SJCRH30 (cell line): ENCODE measurements at places on chromosomes 2 and 18. TPM values are rescaled to one million over a fixed set of nuclear protein-coding genes. Genes with fewer than 3 reads are reported as not detected.

DNA sequence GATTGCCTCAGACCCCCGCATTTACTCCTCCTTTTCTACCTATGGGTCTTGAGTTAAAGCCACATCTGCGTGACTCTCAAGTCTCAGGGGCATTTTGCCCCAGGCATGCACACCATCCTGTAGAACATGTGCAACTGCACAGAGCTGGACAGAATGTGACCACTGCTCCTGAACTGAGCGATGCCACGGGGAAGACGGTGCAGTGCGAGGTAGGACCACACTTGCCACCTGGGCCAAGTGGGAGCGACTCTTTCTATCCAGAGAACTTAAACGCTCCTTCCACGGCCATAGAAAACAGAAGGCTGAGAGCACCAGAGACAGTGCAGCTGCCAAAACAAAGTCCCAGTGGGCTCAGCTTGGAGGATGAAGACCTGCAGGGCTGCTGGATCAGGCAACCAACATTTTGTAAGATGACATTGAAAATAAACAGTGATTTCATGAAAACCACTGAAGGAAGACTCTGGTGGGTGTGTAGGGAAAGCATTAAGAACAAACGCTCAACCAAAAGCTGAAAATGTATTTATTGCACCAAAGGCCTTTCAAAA lies 149.0 kb upstream of the HDAC4 start:
- no peak overlapping the region for H3K27ac ChIP-seq
- H3K36me3 ChIP-seq: no peaks in the 10 kb centered on the region
- H3K4me1 ChIP-seq: no peaks in the 10 kb centered on the region
- peaks cover 21% of the 10 kb centered on the region for H3K27me3 ChIP-seq
- H3K4me3 ChIP-seq: no peak overlapping the region

DNA sequence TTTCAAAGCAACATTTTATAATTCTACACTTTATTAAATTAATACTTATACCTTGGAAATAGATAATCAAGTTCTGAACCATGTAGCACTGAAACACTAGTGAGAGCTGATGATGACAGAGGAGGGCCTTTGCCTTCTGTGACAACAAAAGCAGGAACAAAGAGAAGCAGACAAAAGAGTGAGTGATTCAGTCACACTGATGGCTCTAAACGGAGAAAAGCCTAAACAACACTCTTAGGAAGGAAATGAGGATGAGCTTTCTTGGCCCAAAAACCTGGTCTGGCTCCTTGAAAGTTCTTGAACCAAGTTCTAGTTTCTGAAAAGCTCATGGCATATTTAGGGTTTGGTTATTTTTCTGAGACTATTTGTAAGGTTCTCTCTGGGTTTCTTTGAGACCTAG lies 271.9 kb downstream of the DPP10 start:
- H3K4me1 ChIP-seq: no peaks in the 10 kb centered on the region
- no peak for DNase-seq
- H3K36me3 ChIP-seq: no peaks in the 10 kb centered on the region
- H3K27ac ChIP-seq: no peak overlapping the region

- DNase-seq: no peak
- peaks cover 9% of the 10 kb centered on the region for H3K4me1 ChIP-seq
- no peak overlapping the region for H3K27ac ChIP-seq
- H3K4me3 ChIP-seq: no peak overlapping the region
- no peaks in the 10 kb centered on the region for H3K27me3 ChIP-seq
These were observed 33.7 kb downstream of the EIF4E2 start for GRCh38 chr2:232584238-232584637.

DNA sequence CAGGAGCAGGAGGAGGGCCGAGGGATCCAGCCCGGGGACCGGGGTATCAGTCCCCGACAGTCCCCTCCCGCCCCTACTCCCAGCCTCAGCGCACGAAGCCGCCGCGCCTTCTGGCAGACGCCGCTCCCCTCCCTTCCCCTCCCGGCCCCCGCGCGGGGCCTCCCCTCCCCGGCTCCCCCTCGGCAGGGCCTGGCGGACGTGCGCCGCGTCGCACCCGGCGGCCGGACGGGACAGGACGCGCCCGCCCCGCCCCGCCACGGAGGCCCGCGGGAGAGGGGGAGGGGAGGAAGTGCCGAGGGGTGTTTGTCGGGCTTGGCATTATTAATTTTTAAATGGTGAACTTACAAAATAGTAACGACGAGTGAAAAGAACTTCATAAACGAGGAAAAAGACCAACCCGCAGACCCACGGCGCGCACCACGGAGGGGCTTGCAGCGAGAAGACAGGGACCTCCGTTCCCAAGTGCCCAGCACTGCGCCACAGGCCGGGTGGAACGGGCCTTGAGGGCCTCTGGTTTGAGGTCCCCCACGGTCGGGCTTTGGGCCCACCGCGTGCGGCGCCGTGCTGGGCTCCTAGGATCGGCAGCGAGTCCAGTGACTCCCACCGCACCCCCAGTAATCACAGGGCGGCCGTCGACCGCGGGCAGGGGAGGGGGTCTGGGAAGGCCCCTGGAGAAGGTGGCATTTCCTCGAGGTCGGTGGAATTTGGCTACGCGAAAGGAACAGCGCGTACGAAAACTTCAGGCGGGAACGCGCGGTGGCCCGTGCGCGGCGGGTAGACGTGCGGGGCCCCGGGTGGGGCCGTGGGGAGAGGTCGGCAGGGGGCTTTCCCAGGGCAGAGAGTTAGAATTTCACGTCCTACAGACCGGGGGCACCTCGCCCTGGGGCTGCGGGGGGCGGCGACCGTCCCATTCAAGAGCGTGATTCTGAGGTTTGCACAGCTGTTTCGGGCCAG lies 954 bp upstream of the CTDSP1 start:
- no peaks in the 10 kb centered on the region for H3K27me3 ChIP-seq
- peak overlapping the region; percentile 99 for H3K27ac ChIP-seq
- DNase-seq: peak; percentile 78
- H3K36me3 ChIP-seq: peaks cover 2% of the 10 kb centered on the region; the same call in 1 of the 2 replicates
- no peaks in the 10 kb centered on the region; the same call in 1 of the 2 replicates for H3K4me1 ChIP-seq

DNA sequence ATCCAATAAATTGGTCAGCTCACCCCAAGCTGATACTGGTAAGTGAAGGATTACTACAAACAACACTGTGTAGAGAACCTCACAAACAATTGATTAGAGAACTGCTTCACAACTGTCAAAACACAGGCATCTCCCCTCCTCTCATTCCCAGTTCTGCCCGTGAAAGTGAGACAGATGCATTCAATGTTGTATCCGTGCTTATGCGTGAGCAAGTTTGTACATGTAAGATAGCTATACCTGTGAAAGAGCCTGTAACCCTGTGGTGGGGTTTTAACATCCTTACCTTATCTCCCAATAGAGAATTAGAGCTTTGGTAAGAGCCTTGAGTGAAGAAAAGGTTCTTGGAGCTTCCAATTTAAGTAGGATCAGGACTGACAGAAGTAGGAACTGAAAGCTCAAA lies 9.1 kb downstream of the MARCHF4 start:
- no peaks in the 10 kb centered on the region for H3K27me3 ChIP-seq
- no peaks in the 10 kb centered on the region for H3K36me3 ChIP-seq
- H3K4me1 ChIP-seq: no peaks in the 10 kb centered on the region
- H3K4me3 ChIP-seq: no peak overlapping the region

GRCh38 chr2:203857656-203858055 lies 9.9 kb upstream of the CTLA4 start:
- DNase-seq: no peak
- no peaks in the 10 kb centered on the region for H3K36me3 ChIP-seq
- no peak overlapping the region for H3K27ac ChIP-seq
- no peaks in the 10 kb centered on the region for H3K4me1 ChIP-seq

DNA sequence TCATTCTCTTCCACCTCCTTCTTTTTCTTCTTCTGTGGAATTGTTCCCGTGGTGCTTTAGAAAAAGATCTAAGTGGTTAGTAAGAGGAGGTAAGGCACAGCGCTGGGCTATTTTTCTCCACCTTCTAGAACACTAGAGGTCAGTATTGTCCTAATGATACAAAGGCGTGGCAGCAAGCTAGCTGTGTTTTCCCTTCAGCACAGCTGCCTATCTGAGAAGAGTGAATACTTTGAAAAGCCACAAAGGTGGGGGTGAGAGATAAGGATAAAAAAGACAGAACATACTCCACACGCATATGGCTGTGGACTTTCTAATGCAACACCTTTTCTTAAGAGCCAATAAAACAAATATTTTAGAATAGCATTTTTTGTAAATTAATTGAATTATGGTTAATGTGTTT lies 2.1 kb downstream of the CNTNAP5 start:
- no peaks in the 10 kb centered on the region for H3K36me3 ChIP-seq
- H3K27ac ChIP-seq: no peak overlapping the region
- no peak overlapping the region for H3K4me3 ChIP-seq

- H3K27ac ChIP-seq: no peak overlapping the region
- H3K27me3 ChIP-seq: no peaks in the 10 kb centered on the region
- no peak overlapping the region for H3K4me3 ChIP-seq
- H3K4me1 ChIP-seq: peaks cover 7% of the 10 kb centered on the region
- H3K36me3 ChIP-seq: no peaks in the 10 kb centered on the region
These were observed 21.1 kb downstream of the METTL8 start for GRCh38 chr2:171412571-171413175.

GRCh38 chr2:38115216-38116032 lies 39.5 kb upstream of the CYP1B1 start:
- peak; percentile 77 for DNase-seq
- H3K4me3 ChIP-seq: no peak overlapping the region
- H3K36me3 ChIP-seq: no peaks in the 10 kb centered on the region; the same call in 1 of the 2 replicates
- no peaks in the 10 kb centered on the region for H3K4me1 ChIP-seq
- no peak overlapping the region for H3K27ac ChIP-seq
- 0 out of 2 replicates have a peak, but pooled peaks cover under 1% of the 10 kb centered on the region for H3K27me3 ChIP-seq

GRCh38 chr18:13610555-13611141 lies 115.7 kb downstream of the FAM210A start:
- H3K4me1 ChIP-seq: no peaks in the 10 kb centered on the region
- no peaks in the 10 kb centered on the region for H3K36me3 ChIP-seq
- no peaks in the 10 kb centered on the region for H3K27me3 ChIP-seq
- no peak for DNase-seq

DNA sequence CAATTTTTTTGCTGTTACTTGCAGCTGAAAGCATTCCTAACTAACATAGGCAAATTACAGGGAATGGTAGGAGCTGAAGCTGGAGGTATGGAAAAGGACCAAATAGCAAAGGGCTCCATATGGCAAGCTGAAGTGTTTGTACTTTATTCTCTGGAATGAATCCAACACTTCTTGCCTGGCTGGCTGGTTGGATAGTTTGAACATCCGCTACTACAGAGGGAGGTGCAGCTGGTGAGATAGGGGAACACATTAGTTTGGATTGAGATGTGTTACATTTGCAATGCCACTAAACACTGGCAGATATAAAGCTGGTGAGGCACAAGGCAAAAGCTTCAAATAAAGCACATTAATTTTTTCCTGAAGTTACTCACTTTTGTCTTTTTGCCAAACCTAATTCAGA lies 291.5 kb downstream of the SP3 start:
- DNase-seq: no peak
- H3K27me3 ChIP-seq: no peaks in the 10 kb centered on the region; the same call in 1 of the 2 replicates
- H3K36me3 ChIP-seq: no peaks in the 10 kb centered on the region
- peaks cover 16% of the 10 kb centered on the region; the same call in 1 of the 2 replicates for H3K4me1 ChIP-seq
- no peak overlapping the region for H3K4me3 ChIP-seq

DNA sequence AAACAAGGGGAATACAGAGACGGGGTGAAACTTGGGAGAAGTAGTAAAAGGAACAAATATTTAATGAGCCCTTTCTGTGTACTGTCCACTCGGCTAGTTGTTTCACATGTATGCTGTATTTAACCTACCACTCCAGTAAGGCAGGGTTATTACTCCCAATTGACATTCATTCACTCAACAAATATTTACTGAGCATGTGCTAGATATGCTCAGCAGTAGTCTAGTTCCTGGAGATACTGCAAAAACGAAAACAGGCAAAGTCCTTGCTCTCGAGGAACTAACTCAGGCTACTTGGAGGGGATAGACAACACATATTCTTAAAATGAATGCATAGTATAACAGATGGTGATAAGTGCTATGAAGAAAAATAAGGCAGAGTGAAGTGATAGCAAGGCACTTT lies 207.3 kb downstream of the SS18 start:
- no peaks in the 10 kb centered on the region for H3K36me3 ChIP-seq
- H3K4me1 ChIP-seq: no peaks in the 10 kb centered on the region
- no peak overlapping the region for H3K4me3 ChIP-seq
- H3K27me3 ChIP-seq: no peaks in the 10 kb centered on the region
- DNase-seq: no peak

DNA sequence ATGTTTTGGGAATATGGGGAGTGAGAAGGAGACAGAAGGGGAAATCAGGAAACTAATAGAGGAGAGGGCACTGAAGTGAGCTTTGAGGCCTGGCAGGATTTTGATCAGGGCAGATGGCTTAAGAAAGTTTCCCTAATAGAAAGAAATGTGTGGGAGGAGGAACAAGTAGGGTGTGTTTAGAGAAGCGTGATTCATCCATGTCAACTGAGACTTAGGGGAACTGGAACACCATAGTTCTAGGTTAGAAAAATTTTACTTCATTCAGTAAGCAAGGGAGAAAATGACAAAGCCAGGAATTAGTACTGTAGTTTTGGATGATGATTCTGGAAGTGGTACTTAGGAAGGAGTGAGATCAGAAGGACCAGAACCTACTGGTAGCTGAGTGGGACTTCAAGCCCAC lies 296.0 kb downstream of the PLCL1 start:
- no peak overlapping the region for H3K27ac ChIP-seq
- no peak overlapping the region for H3K4me3 ChIP-seq
- no peaks in the 10 kb centered on the region for H3K36me3 ChIP-seq
- H3K4me1 ChIP-seq: no peaks in the 10 kb centered on the region

DNA sequence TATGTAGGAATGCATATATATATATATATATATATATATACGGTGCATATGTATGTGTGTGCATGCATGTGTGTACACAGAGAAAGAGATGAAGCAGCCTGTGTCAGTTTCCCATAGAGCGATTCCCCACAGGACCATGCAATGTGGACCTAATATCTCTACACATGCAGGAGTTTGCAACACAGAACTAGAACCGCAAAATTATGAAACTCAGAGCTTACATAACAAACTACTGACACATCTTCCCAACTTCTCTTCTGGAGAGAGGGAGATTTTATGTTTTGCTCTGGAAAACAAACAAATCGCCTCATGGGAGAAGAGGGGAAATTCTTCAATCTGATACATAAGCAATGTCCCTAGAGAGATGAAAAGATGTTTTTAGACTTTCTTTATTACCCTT lies 377.2 kb downstream of the LRATD1 start:
- DNase-seq: no peak
- H3K36me3 ChIP-seq: no peaks in the 10 kb centered on the region
- no peak overlapping the region for H3K27ac ChIP-seq
- no peak overlapping the region for H3K4me3 ChIP-seq

DNA sequence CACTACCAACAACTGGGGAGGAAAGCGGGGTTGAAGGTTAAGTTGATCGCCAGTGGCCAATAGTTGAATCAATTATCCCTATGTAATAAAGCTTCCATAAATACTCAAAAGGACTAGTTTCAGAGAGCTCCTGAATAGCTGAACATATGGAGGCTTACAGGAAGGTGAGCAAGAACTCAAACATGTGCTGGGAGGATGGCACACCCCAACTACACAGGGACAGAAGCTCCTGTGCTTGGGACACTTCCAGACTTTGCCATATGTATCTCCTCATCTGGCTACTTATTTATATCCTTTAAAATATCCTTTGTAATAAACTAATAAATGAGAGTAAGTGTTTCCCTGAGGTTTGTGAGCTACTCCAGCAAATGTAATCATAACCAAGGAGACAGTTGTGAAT lies 115.7 kb downstream of the HNMT start:
- H3K27ac ChIP-seq: no peak overlapping the region
- DNase-seq: no peak
- no peaks in the 10 kb centered on the region for H3K36me3 ChIP-seq
- H3K27me3 ChIP-seq: no peaks in the 10 kb centered on the region; the same call in 1 of the 2 replicates

SERPINB4 gene
- total RNA-seq: not detected in 2 replicates

LOXHD1 gene
- not detected in 2 replicates for total RNA-seq

ARHGEF33 gene
- 0.05 TPM in 1 of 2 replicates, not detected in the other for total RNA-seq

TEX261 gene
- total RNA-seq: 85.3 and 90.9 TPM in 2 replicates

AAK1 gene
- 34.3 and 34.8 TPM in 2 replicates for total RNA-seq

IGFBP2 gene
- total RNA-seq: 175 and 188 TPM in 2 replicates

LYG1 gene
- total RNA-seq: 0.61 and 1.3 TPM in 2 replicates

REL gene
- 12.4 and 16.1 TPM in 2 replicates for total RNA-seq
